ENCODE measurements at places on chromosomes 12 and 14.

DNA sequence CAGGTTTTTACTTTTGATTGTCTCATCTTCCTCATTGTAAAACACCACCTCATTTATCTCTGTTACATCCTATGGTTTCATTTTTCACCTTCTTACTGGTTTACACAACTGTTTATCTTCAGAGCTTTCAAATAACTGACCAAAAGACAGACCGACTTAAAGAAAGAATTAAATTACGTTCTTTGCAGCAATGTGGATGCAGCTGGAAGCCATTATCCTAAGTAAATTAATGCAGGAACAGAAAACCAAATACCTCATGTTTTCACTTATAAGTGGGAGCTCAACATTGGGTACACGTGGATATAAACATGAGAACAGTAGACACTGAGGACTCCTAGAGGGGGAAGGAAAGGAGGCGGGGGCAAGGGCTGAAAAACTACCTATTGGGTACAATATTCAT is 729.0 kb upstream of the USP15 start:
- DNase-seq, result no peak

DNA sequence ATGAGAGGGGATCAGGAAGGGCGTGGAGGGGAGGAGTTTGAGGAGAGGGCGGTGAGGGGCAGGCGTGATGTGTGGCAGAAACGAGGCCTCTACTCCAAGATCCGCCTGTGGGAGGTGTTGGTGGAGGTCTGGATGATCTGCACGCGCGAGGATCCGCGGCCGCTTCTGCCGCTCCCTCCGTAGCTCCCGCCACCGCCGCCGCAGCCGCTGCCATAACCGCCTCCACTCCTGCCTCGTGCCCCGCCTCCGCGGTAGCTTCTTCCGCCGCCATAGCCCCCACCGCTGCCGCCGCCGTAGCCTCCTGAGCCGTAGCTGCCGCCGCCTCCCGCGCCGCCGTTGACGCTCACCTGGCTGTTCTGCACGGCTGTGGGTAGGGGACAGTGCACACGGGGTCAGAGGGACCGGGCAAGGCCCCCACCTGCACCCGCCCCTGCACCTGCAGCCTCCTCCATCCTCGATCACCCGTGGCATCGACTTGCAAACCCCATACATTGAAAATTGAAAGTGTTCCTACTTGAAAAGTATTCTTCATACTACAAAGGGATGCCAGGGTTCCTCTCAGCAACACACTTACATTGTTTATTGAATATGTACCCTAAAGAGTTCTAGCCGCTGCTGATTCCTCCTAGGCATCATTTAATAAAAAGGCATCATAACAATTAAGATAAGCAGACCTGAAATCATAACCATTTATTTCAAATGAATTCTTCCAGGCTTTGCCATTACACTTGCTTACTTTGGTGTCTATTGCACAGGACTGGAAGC is 11.1 kb upstream of the KRT1 start:
- DNase-seq, result peak; percentile 53

- peak; percentile 0 for DNase-seq
Observed at GRCh38 chr14:76644855-76645518, 116.3 kb upstream of the VASH1 start.

- DNase-seq, result no peak
Observed at GRCh38 chr14:101927859-101928258, 36.5 kb upstream of the DYNC1H1 start.

DNA sequence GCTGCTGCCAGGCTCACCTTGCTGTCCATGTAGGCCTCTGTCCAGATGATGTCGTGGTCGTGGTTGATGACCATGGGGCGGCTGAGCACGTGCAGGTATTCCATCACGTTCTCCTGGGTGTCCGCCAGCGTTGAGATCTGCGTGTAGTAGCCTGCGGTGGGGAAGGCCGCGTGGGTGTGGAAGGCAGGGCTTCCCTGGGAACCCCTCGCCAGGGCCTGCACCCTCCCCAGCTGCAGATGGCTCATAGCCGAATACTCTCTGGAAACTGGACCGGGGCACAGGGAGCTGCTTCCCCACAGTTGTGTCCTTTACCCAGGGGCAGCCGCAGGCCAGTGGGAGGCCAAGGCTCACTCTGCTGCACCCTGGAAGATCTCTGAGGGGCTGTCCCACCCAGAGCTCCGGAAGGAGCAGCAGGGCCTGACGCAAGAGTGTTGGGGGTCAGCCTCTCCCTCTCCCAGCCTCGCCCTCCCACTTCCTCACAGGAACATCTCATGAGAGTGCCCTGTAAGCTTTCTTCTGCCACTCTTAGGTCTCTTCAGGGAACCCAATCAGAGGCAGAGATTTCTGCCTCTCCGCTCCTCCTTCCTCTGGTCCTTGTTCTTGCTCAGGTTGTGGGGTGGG is 35.5 kb downstream of the CACNA2D4 start:
- DNase-seq, result no peak

DNA sequence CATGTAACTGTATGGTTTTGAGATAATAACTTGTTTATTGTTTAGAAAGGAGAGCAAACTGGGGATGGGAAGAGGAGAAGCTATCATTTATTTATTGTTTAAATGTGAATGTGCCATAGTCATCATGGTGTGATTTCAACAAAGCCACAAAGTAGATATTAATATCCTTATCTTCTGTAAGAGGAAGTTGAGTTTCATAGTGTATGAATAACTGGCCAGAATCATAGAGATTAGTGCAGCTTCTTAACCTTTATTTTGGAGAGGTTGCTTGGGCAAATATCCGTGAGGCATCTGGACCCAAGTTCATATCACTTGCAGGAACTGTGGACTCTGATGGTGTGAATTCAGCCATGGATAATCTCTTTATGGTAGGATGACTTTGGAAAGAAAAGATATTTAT is 26.8 kb upstream of the LYZ start:
- no peak for DNase-seq

DNA sequence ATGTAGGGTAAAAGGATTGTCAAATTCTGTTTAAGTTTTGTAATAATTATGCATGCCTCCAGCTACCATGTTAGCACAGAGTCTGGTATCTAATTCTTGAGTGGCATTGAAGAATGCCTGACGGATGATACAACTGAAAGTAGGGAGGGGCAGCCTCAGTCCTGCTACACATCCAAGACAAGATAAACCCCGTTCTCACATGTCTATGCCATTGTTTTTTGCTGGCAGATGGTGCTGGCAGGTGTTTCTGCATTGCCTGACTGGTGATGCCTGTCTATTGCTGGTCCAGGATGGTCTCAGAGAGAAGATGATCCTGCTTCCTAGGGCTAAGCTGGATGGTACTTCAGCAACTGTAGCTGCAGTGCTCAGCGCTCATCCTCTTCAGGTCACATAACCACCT is 245.8 kb upstream of the NAV3 start:
- DNase-seq, result no peak

DNA sequence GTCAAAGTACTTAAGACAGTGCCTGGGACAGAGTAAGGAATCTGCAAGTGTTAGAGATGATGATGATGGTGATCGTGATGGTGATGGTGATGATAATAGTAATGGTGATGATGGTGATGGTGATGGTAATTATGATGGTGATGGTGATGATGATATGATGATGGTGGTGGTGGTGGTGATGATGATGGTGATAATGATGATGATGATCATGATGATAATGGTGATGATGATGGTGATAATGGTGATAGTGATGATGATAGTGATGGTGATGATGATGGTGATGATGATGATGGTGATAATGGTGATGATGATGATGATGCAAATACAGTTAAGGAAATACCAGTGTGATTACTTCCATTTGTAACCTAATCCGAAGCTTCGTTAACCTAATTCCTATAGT is 5.2 kb upstream of the TMEM132C start:
- DNase-seq, result no peak

- no peak for DNase-seq
Observed at GRCh38 chr12:94110258-94110657, 38.1 kb upstream of the PLXNC1 start.

DNA sequence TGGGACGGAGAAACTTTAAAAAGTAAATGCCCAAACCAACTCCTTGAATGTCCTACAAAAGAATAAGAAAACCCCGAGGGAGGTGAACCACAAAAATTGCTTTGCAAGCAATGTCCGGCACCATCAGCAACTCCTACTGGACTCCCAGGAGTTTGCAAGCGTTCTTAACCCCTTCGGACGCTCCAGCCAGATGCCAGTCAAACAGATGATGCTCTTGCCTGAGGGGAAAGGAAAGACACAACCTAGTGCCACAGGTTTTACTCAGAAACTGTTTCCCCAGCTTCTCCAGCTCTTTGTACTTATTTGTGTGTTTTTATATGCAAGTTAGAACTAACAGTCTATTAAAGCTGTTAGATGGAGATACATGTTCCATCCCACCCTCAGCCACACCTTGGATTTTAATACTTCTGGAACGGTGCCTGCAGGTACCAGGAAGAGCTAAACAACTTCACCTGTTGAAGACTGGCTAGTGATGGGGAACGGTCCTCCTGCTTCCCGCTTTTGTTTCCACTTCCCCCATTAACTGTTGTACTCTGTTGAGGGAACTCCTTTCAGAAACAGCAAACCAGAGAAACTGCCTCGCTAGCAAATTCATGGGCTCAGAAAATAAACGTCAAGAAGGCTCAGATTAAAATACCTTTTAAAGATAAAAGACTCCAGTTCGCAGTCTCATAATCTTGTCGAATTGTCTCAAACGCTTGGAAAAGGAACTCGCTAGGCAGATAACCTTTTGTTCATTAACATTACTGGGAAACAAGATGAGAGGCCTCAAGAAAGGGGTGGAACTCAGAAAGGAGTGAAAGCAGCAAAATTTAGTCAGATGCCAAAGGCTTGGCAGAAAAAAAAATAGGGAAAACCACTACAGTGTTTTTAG is 1.1 kb upstream of the FERMT2 start:
- DNase-seq, result peak; percentile 3

- DNase-seq, result no peak
Observed at GRCh38 chr12:96534339-96534738, 45.0 kb downstream of the CFAP54 start.

DNA sequence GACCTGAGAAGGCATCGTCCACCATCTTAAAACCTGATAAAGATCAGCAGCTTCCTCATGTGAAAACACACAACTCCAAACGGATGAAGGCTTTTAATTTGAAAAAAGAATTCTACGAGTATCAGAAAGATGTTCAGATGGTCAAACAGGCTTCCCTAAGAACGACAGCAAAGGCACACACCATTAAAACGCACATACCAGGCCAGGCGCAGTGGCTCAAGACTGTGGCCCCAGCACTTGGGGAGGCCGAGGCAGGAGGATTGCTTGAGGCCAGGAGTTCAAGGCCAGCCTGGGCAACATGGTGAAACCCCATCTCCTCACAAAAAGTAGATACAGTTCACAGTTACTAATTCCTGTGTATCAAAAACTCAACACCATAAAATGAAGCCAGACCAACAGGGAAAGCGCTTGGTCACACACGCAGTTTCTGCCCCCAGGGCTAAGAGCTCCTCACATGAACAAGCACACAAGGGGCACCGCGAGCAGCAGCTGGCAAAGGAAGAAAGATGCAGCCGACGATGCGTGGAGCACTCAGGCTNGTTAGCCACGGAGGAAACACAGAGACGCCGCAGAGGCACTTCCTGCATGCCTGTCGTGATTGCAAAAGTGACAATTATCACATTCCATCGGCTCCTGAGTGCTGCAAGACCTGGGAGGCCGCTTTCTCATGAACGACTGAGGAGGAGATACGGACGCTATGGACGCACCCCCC is 78.0 kb downstream of the NOC4L start:
- peak; percentile 48 for DNase-seq

- DNase-seq, result no peak
Observed at GRCh38 chr14:90534091-90534837, 137.4 kb downstream of the CALM1 start.

GRCh38 chr14:98984719-98985041 is 287.3 kb downstream of the BCL11B start:
- peak; percentile 84 for DNase-seq

DNA sequence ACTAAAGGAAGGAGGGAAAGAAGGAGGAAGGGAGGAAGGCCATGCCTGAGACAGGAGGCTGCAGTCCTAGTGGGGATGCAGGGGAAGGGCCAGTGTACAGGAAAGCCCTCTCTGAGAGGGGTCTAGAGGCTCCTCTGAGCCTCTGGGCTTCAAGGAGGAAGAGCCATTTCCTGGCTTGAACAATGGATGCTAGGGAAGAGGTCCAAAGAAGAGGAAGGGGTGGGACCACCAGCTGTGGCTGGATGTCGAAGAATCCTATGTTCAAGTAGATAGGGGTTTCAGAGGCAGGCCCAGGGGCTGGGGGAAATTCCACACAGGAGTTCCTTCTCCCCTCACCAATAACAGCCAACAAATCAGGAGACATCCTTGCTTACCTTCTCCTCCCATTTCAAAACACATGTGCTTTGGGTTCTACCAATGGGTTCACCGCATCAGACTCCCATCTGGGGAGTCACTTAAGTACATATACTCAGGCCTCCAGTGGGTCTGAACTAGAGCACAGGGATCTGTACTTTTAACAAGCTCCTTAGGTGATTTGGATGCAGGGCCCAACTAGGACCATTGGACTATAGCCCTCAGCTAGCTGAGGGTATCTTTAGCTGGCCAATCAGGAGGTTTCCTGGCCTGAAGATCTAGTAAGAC is 32.4 kb downstream of the PRPF40B start:
- DNase-seq, result no peak

- no peak for DNase-seq
Observed at GRCh38 chr12:129570796-129571400, 332.9 kb downstream of the TMEM132D start.

GRCh38 chr12:95116773-95117172 is 43.4 kb upstream of the NR2C1 start:
- peak; percentile 6 for DNase-seq

- no peak for DNase-seq
Observed at GRCh38 chr12:112308652-112309051, 73.6 kb downstream of the HECTD4 start.

DNA sequence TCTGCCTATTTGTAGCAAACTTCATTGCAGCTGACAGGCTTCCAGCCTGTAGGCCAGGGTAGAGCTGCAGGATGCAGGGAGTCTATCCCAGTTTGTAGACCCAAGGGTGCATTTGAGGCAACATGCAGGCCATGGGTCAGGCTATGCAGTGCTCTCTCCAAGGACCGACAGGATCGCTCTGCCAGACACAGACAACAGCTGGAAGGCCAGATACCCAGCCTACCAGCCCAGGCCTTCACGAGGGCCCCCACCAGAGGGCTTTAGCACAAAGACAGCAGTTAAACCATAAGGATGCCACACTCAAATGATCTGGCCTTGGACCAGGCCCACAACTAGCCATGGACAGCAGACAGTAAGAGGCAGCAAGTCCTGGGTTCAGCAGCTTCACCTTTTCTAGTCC is 10.3 kb downstream of the KCTD10 start:
- no peak for DNase-seq

GRCh38 chr14:86153480-86153879 is 623.5 kb downstream of the FLRT2 start:
- no peak for DNase-seq

- DNase-seq, result no peak
Observed at GRCh38 chr12:53939141-53940108, 794 bp downstream of the HOXC13 start.

DNA sequence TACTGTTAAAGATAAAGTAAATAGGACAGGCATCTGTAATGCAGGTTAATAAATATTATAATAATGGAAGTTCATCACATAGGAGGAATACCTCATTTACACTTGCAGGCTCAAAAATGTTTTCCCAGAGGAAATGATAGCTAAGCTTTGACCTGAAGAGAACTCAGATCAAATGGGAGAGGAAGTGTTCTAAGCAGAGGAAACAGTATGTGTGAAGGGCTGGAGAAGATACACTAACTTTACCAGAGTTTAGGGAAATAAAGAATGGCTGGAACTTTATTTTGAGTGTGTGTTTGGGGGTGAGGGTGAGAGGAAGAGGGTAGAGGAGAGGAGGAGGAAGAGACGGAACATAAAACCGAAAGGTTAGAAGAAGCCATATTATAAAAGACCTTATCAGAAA is 34.0 kb upstream of the AP4S1 start:
- no peak for DNase-seq

Data from CD4-positive, alpha-beta T cell treated with Interleukin-12 subunit alpha and Interleukin-12 subunit beta, for 1 hour (primary cell).